ENCODE measurements at places on chromosomes 11 and 22.

- DNase-seq, result no peak
These were observed 21.0 kb downstream of the OR5M11 start for GRCh38 chr11:56522008-56522407.

DNA sequence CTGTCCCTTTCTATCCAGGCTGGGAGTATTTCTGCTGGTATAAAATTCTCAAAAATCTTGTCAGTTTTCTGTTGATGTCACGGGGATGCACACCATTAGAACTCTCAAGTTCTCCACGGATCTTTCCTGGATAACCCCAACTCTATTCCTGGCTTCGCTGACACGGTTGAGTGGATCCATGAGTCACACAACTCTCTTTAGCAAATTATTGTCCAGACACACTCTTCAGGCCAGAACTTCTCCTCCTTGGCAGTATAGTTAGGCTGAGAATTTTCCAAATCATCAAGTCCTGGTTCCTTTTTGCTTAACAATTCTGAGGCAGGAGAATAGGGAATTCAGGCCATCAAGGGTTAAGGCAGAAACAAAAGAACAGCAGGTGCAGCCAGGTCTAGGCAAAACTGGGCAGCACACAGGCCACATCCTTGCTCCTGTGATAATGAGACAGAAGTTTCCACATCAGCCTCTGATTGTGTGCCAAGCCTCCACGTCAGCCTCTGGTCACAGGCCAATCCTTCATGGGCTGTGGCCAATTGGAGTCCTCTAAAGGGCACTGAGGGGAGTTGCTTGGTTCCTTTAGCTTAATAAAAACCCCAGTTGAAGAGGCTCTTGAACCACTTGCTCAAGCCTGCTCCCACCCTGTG is 5.7 kb upstream of the ACAT1 start:
- no peak for DNase-seq

GRCh38 chr11:29173660-29174062 is 843.2 kb downstream of the KCNA4 start:
- no peak for DNase-seq

- DNase-seq, result no peak
These were observed 90.1 kb upstream of the RAG2 start for GRCh38 chr11:36688132-36688531.

DNA sequence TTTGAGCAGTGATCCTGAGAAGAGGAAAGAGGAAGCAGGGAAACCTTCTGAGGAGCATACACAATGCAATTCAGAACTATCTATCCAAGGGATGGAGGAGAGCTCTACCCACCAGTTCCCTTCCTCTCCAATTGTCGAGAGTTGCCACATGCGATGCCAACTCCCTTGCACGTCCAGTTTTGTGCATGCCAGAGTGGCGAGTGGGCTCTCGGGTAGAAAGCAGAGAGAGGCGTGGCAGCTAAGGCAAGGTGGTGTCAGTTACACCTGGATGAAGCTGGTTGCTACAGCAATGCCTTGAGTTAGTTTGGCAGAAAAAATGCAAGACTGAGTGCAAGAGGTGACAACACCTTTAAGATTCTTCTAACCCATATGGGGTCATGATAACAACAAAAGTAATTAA is 420.4 kb upstream of the CCDC90B start:
- DNase-seq, result no peak

DNA sequence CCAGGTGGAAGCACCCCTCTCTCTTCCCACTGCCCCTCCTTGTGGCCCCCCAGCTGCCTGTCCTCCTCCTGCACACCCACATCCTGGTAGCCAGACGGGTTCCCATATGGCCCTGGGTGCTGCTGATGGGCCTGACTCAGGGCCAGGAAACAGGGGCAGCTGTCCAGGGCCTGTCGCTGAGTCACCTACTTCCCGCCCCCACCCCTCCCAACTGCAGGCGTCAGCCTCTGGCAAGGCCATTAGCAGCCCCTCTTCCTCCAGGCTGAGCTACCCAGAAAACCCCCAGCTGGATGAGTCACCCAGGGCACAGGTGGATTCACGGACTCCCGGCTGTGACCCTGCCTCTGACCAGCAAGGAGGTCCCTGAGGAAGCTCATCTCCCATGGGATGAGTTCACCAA is 6.9 kb upstream of the GAL start:
- no peak for DNase-seq

DNA sequence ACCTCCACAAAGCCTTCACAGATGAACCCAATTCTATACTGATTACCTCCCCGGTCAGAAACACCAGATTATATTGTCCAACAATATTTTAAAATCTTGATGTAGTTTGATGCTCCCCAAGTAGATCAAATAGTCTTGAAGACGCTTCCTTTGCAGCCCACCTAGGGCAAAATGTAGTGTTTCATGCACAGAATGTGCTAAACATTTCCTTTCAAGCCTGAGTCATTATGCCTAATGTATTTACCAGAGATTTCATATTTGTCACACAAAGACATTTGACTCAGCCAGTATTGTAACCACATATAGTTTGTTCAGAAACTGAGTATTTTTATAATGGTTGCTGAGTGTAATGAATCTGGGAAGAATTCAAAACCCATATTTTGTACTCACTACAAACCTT is 1396.8 kb downstream of the LRRC4C start:
- no peak for DNase-seq

DNA sequence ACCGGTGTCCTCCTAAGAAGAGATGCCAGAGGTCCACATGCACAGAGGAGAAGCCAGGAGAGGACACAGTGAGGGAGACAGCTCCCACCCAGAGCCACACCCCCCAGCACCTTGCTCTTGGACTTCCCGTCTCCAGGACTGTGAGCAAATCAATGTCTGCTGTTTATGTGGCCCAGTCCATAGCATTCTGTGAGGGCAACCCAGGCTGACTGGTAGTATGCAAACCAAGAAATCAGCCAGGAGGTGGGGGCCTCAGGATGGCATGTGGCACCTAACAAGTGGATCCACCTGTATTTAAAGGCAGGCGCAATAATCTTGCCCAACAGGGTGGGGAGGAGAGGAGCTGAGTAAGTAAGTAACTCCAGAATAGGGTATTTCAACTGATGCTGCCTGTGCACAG is 136.4 kb downstream of the BRD1 start:
- no peak for DNase-seq

GRCh38 chr22:36160499-36160942 is at the start of gene APOL3:
TSS of gene APOL3 (minus strand) at chr22:36160755. CDS start at chr22:36149055, 11,700 bp downstream.
- DNase-seq, result peak; percentile 33

- no peak for DNase-seq
These were observed 1635.2 kb downstream of the FAM181B start for GRCh38 chr11:81098471-81098870.

DNA sequence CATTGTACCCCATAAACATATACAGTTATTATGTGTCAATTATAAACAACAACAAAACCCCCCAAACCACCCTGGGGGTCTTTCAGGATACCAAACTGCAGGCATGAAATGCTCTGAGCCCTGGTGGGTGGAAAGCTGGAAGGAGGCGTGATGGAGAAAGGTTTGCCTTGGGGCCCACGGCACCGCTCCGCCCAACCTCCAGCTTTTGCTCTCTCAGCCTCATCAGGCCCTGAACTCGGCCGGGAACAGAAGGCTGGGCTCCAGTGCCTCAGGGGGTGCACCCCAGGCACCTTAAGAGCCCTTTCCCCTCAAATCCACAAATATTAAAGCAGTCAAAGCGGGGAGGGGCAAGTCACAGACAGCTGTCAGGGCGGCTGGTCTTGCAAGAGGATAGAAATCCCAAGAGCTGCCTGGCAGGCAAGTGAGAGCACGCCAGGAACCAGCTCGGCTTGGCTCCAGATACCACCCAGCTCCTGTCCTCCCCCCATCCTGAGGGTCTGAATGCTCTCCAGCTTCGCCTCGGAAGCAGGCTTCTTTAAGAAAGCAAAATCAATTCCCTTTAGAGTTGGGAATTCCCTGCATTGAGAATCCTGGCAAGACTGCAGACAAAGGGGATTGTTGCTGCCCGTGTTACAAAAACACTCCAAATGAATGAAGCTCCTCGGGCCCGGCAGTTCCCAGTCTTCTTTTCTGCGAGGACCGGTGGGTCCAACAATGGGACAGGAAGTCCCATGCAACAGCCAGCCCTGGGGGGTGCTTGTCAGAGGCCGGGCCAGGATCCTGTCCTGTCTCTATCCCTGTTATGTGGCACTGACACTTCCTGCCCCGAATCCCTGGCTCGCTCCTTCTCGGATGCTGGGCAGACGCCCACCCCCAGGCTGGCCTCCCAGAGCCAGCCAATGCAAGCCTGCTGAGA is 80.8 kb downstream of the NAT10 start:
- no peak for DNase-seq

DNA sequence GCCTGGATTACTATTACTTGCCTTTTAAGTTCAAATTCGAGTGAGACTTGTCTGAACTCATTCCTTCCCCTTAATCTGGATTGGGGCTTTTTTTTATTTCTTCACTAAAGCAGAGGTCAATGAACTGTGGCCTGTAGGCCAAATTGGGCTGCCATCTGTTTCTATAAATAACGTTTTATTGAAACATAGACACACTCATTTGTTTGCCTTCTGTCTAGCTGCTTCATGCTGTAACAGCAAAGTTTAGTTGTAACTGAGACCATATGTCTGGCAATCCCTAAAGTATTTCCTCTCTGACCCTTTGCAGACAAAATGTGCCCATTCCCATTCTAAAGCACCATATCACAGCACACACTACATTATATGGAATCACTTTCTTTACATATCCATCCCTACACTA is 207.9 kb upstream of the ISX start:
- no peak for DNase-seq

- DNase-seq, result no peak
These were observed 54.7 kb downstream of the NF2 start for GRCh38 chr22:29658176-29658575.

All from stimulated activated CD4-positive, alpha-beta T cell treated with anti-CD3 and anti-CD28 coated beads, Interleukin-12 subunit alpha, Interleukin-12 subunit beta, amount 100 ng/mL, for 4 hours (primary cell).